Endothelial cell of umbilical vein (primary cell): ENCODE measurements at places on chromosomes 4 and X. TPM values are rescaled to one million over a fixed set of nuclear protein-coding genes. Genes with fewer than 3 reads are reported as not detected.
A peak's percentile ranks its signal among the peaks of the same experiment; 100 is the strongest.

Gene TRIM75
- total RNA-seq = not detected in 2 replicates

DNA sequence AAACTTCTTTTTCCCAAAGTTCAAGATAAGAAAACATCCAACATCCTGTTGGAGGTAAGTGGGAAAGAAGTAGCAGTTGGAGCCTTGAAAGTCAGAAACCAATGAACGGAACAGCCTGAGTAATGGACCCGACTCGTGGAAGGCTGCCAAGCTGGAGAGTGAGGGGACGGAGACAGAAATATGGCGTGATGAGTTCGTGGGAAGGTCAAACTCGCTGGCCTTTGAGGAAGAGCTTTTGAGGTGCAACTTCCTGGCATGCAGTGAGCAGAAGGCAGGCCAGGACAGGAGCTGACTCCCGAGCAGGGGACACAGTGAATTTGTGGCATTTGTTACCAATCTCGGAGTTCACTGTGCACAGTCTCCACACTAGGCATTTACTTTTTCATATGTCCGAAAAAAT, 1.0 kb upstream of the TRIML1 start:
- no peak for DNase-seq

- no peak for DNase-seq
Measured at GRCh38 chr4:112210777-112211176, 20.8 kb upstream of the AP1AR start.

GRCh38 chrX:25599061-25599460, 539.1 kb upstream of the MAGEB18 start:
- DNase-seq = no peak

Gene HPSE
- 6.6 and 7.0 TPM in 2 replicates for total RNA-seq

Gene ARL9
- 0.51 and 1.1 TPM in 2 replicates for total RNA-seq

Gene SLC6A14
- total RNA-seq = not detected in 2 replicates

DNA sequence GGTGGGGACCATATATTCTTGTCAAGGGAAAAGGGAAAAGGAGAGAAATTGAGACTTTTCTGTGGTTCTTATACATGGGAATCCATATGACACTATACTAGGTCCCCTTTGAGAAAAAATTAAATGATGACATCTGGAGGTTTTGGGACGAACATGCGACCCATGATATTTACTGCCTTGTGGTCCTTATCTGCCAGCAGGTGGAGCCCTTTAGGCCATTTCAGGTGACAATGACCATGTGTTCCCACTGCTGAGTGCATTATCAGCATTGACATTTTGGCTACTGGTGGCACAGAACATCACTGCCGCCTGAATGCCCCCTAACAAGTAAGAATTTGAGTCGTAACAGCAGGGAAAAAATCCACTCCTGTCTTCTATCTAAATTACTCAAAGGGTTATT, 843.4 kb downstream of the FSTL5 start:
- DNase-seq = peak; percentile 19

DNA sequence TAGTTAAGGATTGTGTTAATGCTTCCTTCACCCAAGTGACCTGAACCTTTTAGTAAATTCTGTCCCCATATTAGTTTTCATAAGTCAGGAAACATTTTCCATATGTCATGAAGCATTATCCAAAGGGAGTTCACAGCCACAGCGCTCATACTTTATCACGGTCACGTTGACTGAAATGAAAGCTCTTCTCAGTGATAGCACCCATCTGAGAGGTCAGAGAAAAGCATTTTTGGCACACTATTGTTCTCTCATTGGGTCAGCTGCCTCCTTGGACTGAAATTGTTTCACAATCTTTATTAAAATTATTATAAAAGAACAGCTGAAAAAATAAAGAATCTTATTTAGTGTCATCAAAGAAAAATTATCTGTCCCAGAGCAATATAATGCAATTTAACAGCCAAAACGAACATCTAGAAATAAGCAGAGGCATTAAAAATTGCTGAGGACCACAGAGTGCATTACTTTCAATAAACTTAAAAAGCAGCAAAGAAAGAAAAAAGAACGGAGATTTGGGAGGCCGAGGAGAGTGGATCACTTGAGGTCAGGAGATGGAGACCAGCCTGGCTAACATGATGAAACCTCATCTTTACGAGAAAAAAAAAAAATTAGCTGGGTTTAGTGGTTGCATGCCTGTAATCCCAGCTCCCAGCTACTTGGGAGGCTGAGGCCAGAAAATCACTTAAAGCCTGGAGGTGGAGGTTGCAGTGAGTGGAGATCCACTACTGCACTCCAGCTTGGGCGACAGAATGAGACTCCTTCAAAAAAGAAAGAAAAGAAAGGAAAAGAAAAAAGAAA, 680.8 kb upstream of the FAM241A start:
- no peak for DNase-seq

DNA sequence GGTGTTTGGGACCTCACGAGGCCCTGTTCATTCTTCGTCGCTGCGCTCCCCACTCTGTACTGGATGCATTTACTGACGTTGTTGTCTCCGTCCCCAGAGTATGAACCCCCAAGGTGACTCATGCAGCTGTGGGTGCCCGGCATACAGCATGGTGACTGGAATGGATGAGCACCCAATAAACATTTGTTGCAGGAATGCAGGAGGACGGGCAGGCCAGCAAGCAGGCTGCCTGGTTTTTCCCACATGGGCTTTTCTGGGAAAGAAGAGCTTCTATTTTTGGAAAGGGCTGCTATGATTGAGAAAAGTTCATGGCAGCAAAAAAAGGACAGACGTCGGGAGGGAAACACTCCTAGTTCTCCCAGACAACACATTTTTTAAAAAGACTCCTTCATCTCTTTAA, 893 bp upstream of the SOD3 start:
- no peak for DNase-seq
